A549 (cell line): ENCODE measurements at places on chromosomes 5 and 9.

DNA sequence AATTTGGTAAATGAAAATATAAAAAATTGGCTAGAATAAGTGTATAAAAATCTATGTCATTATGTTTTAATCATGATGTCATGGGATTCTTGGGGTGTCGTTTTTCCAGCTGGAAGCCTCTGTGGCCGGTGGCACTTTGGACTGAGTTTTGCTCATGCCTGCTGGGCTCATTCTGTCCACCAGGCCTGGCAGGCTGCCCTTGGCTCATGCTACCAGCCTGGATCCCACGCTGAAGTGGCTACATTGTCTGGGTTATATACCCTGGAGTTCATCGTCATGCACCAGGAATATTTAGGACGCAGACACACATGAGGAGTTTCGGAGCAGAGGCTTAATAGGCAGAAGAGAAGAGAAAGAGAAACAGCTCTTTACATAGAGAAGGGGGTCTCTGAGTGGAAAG lies 1913.7 kb upstream of the WWC1 start:
- no peak for DNase-seq

GRCh38 chr9:77521091-77521490 lies 127.0 kb downstream of the GNA14 start:
- no peak for DNase-seq

DNA sequence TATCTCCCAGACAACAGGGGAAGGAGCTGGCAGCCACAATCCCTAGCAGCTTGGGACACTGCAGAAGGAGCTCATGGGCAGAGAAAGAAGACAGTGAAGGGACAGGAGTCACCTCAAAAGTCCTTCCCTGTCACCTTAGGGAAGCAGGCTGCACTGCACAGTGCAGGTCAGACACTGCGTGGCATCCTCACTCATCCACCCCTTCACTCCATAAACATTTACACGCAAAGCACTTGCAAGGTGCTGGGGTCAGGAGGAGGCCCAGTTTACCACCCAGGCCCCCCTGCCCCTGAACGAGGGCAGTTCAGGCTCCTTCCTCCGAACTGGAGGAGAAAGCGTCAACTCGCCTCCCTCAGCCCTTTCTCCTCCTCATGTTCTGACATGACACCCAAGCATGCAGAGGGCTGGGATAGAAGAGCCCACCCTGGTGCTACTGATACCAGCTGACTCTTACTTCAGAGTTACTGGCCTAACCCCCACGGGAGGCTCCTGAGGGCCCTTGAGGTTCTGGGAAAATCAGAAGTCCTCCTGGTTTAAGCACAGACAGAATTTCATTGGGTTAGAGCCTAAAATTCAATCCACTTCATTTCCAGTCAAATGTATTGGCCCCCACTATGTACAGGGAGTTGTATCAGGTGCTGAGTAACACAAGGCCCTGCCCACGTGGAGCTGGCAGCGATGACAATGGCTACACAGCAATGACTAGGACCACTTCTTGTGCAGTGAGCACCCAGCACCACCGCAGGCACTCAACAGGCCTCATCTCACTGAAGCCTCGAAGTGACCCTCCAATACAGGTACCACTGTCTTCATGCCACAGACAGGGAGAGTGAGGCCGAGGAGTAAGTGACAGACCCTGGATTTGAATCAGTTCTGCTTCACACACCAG lies 70.4 kb downstream of the RAPGEF1 start:
- DNase-seq = no peak

- DNase-seq = no peak
Observed at GRCh38 chr5:32625547-32625946, 40.2 kb downstream of the SUB1 start.

GRCh38 chr9:135790850-135791249 lies 88.9 kb downstream of the KCNT1 start:
- DNase-seq = no peak

GRCh38 chr9:99253134-99253533 lies 31.1 kb downstream of the SEC61B start:
- DNase-seq = no peak

- no peak for DNase-seq
Observed at GRCh38 chr5:170186156-170186555, 46.6 kb upstream of the C5orf58 start.

DNA sequence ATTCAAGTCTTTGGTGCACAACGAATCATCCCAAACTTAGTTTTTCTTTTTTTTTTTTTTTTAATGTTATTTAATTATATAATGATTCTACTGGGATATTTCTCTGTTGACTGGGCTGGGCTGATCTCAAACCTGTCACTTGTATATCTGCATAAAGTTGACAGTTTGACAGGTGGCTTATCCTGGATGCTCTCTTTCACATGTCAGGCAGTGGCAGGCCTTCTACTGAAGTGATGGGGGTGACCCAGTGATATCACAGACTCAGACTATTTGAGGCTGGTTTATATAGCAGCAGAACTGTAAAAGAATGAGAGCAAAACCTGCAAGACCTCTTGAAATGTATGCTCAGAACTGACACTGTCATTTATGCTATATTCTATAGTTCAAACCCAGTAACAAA lies 1813.5 kb upstream of the CDH6 start:
- no peak for DNase-seq

DNA sequence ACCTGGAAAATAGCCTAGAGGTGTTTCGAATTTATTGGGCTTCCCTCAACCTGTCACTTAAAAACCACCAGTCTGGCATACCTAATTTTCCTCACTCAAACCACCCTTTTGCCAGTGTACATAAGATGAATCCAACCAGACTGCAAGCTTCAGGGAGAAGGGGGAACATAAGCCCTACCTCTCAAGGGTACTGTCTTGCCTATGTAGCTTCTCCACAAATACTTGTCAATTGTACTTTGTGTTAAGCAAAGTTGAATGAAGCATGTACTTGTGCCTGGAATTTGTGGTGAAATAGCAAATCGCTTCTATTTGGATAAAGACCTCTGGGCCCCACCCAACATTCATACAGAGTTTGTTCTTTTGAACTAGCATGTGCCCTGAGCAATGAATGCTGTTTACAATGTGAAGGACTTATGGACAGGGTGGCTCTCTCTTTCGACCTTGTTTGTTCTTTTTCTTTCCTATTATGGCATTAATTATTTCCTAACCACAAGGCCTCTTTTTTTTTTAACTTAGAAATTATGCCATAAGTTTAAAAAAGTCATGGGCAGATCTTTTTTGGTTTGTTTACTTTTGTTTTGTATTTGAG lies 580.2 kb downstream of the EBF1 start:
- DNase-seq = no peak

- no peak for DNase-seq
Observed at GRCh38 chr5:171644536-171644935, 141.1 kb upstream of the SMIM23 start.

DNA sequence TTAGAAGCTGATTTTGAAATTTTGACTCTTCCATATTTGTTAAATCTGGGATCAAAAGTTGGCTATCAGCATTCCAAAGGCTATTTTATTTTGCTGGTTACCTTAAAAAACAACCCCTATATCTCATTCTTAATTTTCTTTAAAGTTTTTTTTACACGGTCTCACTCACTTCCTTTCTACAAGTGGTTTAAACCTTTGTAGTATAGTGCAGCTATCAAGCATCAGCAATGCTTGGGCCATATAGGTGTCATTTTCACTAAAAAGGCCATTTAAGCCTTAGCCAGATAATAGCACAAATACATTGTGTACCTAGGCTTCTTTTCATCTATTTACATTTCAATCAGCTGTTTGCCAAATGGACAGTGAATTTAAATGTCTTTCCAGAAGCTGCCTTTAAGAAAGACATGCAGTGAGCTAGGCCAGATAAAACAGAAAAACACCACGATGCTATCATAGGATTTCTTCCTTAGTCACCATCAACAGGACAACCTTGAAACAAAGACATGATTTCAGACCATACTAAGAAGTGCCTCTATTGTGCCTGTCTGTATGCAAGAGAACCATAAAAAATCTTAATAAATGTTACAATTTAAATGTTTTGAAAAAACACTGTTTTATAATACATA lies 104.2 kb downstream of the RAPGEF6 start:
- DNase-seq = no peak

- no peak for DNase-seq
Observed at GRCh38 chr5:139863361-139863760, 67.8 kb downstream of the PSD2 start.

GRCh38 chr9:87793292-87793691 lies 67.4 kb downstream of the CTSL start:
- peak; percentile 72 for DNase-seq

- no peak for DNase-seq
Observed at GRCh38 chr9:132849185-132849706, 28.8 kb downstream of the AK8 start.

- no peak for DNase-seq
Observed at GRCh38 chr5:102996011-102996575, 123.8 kb downstream of the GIN1 start.
